ENCODE measurements at places on chromosomes 7 and 10. TPM values are rescaled to one million over a fixed set of nuclear protein-coding genes. Genes with fewer than 3 reads are reported as not detected.
A peak's percentile ranks its signal among the peaks of the same experiment; 100 is the strongest.

DNA sequence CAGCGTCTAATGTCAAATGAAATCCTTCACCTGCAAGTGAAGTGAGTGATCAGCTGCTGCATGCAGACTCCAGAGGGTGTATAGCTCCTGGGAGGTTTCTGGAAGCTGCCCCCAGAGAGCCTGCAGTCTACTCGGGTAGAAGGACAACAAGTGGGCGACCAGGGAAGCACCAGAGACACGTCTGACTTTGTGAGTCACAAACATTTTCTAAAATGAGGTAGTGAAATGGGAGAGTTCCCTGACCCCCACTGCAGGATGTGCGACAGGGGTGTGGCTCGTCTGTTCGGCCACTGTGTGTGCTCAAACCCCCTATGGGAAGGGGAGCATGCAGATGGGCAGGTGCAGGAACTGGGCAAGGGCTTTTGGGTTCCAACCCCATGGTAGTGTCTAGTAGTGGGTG, 177.1 kb upstream of the PRKCQ start:
- DNase-seq = no peak

- DNase-seq = no peak
Observed at GRCh38 chr7:107049971-107050532, 5.5 kb downstream of the PRKAR2B start.

DNA sequence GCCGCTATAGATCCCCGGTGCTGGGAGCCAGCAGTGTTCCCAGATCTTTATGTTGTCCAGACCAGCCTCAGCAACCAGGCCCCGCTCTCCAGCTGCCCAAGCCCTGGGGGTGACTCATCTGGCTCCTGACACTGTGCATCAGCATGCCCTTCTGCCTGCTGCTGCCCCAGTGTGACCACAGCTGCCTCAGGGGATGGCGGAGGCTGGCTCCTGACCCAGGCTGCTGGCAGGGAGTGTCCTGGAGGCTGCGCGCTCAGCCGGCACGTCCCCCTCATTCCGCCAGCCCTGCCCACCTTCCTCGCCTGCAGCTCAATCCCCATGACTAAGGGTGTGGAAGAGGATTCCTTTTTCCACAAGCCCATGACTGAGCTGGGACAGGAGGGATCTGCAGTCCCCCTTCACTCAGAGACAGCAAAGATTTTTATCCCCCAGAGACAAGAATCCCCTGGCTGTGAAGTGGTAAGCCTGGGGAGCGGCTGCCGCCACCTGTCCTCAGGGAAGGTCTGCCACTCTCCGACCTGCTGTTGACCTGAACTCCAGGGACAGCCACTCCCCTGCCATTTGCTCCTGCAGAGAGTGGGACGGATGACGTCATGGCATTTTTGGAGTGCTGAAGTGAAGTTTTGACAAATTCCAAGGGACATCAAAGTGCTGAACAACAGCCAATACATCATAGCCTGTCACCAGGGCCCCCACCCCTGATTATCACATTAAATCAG, 182.8 kb upstream of the BMPER start:
- DNase-seq = peak; percentile 76

PIK3CG gene
- polyA plus RNA-seq = 0.23 TPM

TRIM73 gene
- polyA plus RNA-seq = 4.2 TPM

CNPY1 gene
- polyA plus RNA-seq = not detected

NPSR1 gene
- not detected for polyA plus RNA-seq

Measured in aorta (tissue), 5 donors.